ENCODE measurements at places on chromosomes 5 and 9.

GRCh38 chr5:144332265-144332664 lies 161.6 kb downstream of the KCTD16 start:
- no peak for DNase-seq

DNA sequence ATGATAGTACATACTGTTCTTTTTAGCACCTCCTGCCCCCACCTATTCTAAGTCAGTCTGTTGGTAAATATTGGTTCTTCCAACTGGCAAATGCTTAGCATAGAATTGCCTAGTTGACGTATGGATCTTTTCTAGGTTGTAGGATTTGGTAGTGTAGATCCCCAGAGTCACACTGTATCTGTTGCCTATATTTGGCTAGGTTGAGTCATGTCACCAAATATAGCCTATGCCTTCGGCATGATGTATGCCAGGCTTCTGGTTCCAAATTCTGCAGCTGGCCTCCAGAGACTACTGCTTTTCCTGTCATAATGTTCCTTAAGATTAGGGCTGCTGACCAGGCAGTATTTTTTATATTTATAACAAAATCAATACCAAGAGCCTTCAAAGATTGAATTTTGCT lies 38.2 kb downstream of the CPEB4 start:
- no peak for DNase-seq

GRCh38 chr9:107638521-107639310 lies 149.1 kb upstream of the KLF4 start:
- no peak for DNase-seq

GRCh38 chr9:10251490-10251889 lies 361.3 kb downstream of the PTPRD start:
- no peak for DNase-seq

- DNase-seq, result no peak
Observed at GRCh38 chr9:114746591-114747346, 59.1 kb downstream of the TNFSF15 start.

GRCh38 chr5:90111364-90112032 lies 298.1 kb downstream of the CETN3 start:
- no peak for DNase-seq

DNA sequence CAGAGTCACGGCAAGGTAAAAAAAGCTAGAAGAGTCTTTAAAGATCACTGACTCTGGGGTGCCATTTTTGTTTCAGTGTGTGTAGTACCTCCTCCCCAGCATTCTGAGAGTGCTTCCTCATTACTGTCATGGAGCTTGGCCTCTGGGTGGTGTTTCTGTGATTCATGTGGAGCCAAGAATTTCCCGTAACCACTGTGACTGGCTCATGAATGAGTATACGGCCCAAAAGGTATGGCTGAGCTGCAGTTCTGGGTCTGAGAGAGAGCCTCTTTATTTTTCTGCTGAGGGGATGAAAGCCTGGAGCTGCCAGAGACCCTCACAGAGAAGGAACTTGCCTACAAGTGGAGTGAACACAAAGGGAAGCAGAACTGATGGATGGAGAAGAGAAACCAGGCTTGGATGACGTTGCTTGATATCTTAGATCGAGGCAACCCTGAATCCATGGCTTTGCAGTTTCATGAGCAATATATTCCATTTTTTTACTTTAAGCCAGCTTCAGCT lies 85.6 kb downstream of the PTTG1 start:
- no peak for DNase-seq

DNA sequence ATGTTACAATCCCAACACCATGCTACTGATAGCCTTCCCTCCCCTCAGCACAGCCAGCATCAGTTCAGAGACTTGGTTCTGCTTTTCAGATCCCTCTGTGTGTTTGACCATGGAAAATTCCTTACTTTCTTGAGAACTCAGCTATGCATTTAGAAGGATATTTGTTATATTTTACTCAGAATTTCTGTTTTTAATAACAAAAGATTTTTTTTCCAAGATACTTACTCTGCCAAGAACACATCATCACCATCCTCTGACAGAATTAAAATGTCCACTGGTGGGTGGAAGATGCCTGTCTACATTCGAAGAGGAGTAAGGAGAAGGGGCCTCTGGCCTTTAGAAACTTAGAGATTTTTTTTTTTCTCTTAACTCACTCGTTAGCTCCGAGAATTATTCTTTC lies 56.1 kb upstream of the CKMT2 start:
- no peak for DNase-seq

DNA sequence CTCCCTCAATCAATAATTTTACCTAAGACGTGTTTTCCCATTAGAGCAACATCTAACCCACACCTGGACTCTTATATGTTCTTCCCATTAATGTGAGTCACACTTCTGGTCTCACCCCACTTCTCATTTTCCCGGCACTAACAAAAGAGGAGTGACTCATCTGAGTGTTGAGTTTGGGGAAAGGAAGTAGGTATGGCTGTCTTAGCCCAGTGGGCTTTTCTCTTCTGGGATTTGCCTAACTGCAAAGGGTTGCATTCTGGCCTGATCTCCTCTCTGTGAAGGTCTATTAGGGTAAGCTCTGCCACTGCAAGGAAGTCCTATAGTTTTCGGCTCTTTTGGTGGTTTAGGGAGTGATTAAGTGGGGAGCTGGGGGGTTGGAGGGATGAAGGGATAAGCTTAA lies 195.6 kb downstream of the KIAA0825 start:
- no peak for DNase-seq

DNA sequence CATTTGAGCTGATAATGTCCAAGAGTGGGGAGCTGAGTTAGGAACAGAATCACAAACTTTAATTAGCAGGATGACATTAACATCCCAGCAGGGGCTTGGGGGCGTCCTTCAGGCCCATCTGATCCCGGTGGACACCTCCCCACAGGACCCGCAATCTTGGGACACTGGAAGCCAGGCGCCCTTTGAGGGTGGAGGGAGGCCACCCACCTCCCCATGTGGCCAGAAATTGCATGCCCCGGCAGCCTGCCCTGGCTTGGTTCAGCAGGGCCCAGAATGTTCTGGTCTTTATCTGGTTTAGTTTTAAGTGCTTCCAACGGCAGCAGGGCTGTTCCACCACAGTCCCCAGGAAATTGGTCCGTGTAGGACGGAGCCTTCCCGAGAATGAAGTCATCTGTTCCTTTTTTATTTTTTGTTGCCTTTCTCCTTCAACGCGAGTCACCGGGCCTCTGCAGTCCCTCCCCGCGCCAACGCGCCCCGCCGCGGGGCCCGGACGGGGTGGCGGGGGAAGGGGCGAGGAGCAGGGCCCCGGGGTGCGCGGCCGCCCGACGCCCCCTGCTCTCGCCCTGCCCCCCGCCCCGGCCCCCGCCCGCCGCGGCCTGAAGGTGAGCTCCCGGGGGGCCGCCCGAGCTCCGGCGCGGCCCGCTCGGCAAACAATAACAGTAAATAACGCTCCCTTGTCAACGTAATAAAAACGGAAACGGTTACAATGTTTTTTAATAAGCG lies 207.9 kb downstream of the C9orf50 start:
- no peak for DNase-seq

GRCh38 chr9:928363-929042 lies 48.0 kb upstream of the DMRT3 start:
- no peak for DNase-seq

GRCh38 chr5:95184924-95185323 lies 100.0 kb downstream of the MCTP1 start:
- DNase-seq, result no peak

DNA sequence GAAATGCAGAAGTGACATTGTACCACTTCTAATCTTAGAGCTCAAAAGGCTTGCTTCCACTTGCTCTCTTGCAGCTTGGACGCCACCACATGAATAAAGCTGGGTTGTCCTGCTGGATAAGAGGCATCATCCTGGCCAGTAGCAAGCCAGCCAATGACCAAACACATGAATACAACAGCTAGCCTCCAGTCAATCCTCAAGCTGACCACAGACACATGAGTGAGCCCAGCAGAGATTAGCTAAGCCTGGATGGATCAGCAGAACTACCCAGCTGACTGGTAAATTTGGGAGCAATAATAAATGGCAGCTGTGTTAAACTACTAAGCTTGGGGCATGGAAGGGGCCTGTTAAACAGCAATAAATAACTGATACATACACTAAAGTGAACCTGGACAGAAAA lies 121.1 kb upstream of the SLC12A2 start:
- DNase-seq, result no peak

GRCh38 chr9:8706531-8706930 lies 907.0 kb upstream of the DMAC1 start:
- DNase-seq, result no peak

DNA sequence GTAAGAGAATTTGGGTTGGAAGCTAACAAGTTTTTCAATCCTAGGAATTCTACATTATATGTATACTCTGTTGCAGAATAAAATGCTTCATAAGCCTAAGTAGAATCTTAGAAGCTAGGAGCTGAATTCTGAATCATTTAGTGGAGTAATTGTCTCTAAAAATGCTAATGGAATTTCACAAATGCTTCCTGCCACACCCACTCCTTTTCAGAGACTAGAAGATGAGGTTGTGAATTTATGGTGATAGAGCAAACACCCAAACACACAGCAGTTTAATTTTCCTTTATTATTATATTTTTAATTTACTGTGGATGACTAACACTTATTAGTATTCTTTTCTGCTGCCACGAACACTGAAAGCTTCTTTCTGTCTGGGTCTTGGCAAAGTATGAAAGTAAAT lies 208.0 kb upstream of the PDE4D start:
- no peak for DNase-seq

Measured in effector memory CD8-positive, alpha-beta T cell (primary cell).